GM23338 (cell line): ENCODE measurements at places on chromosomes 12 and 14.

GRCh38 chr12:66910366-66910974 is 231.6 kb upstream of the GRIP1 start:
- no peaks in the 10 kb centered on the region for H3K27me3 ChIP-seq
- no peaks in the 10 kb centered on the region for H3K4me1 ChIP-seq
- H3K36me3 ChIP-seq = no peaks in the 10 kb centered on the region

- no peaks in the 10 kb centered on the region for H3K36me3 ChIP-seq
- no peak for DNase-seq
- H3K4me1 ChIP-seq = peaks cover 36% of the 10 kb centered on the region
- H3K27me3 ChIP-seq = no peaks in the 10 kb centered on the region
Measured at GRCh38 chr12:119182701-119183493, 4.2 kb downstream of the HSPB8 start.

GRCh38 chr12:53552361-53553327 is 45.4 kb upstream of the NPFF start:
- H3K27me3 ChIP-seq = no peaks in the 10 kb centered on the region
- H3K36me3 ChIP-seq = no peaks in the 10 kb centered on the region
- no peak overlapping the region for H3K4me3 ChIP-seq
- no peaks in the 10 kb centered on the region for H3K4me1 ChIP-seq
- no peak overlapping the region for H3K27ac ChIP-seq

GRCh38 chr14:87971010-87971409 is 22.0 kb downstream of the GALC start:
- H3K4me3 ChIP-seq = no peak overlapping the region
- H3K27ac ChIP-seq = no peak overlapping the region
- no peaks in the 10 kb centered on the region for H3K27me3 ChIP-seq
- no peak for DNase-seq
- H3K36me3 ChIP-seq = no peaks in the 10 kb centered on the region
- H3K4me1 ChIP-seq = no peaks in the 10 kb centered on the region

- H3K27me3 ChIP-seq = no peaks in the 10 kb centered on the region
- no peaks in the 10 kb centered on the region for H3K36me3 ChIP-seq
- no peak for DNase-seq
- H3K27ac ChIP-seq = no peak overlapping the region; the same call in 1 of the 2 replicates
Measured at GRCh38 chr12:110548678-110549077, 34.4 kb downstream of the PPTC7 start.

GRCh38 chr14:22531451-22532344 is 57.3 kb downstream of the DAD1 start:
- H3K27ac ChIP-seq = no peak overlapping the region
- no peaks in the 10 kb centered on the region for H3K36me3 ChIP-seq
- no peaks in the 10 kb centered on the region for H3K27me3 ChIP-seq
- no peaks in the 10 kb centered on the region for H3K4me1 ChIP-seq
- H3K4me3 ChIP-seq = no peak overlapping the region

DNA sequence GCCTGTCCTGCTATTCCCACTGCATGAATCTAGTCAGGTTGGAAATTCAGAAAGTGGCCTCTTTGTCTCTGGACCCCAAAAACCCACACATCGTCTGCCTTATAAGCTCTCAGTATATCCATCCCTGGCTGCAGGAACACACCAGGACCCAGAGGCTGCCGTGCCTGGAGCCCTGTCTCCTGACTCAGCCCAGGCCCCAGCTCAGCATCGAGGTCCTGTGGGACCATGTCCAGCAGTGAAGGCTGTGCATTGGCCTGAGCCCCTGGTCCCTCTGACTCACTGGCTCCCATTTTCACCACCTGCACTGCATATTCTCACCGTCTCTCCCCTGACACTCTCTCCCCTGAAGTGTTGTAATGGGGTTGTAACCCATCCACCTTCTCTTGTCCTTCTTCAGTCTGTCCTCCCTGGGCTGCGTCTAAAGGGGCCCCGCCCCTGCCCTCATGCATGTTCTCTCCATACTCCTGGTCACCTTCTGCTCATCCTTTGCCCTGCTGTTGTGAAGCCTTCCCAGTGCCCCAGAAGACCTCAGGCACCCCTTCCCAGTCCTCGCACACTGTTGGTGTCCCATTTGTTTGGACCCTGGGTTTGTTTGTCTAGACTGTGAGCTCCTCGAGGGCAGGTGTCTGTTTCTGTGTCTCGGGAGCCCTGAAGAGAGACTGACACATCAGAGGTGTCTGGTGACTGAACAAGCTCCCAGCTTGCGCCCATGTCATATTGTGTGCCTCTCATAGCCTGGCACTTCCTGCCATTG is 43.8 kb downstream of the EVL start:
- DNase-seq = no peak
- H3K4me1 ChIP-seq = peaks cover 4% of the 10 kb centered on the region; the same call in 1 of the 2 replicates
- no peaks in the 10 kb centered on the region for H3K27me3 ChIP-seq
- no peak overlapping the region for H3K27ac ChIP-seq

- H3K4me1 ChIP-seq = no peaks in the 10 kb centered on the region
- no peak overlapping the region for H3K4me3 ChIP-seq
- no peaks in the 10 kb centered on the region for H3K27me3 ChIP-seq
- no peaks in the 10 kb centered on the region for H3K36me3 ChIP-seq
- DNase-seq = no peak
Measured at GRCh38 chr14:87567618-87568295, 425.2 kb downstream of the GALC start.

DNA sequence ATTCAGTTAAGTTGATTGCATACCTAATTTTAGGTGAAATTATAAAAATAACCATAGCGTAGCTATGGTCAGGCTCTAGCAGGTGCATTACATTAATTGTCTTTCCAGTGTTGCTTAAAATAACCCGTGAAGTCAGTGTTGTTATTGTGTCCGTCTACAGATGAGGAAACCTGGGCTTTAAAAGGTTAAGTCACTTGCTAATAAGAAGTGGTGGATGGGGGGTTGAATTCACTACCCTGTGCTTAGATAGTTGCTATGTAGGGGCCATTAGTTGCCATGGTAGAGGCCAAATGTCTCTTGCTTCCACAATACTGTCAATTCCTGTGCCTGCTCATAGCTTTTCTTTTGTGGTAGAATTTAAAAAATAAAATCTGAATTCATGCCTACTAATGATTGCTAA is 174.8 kb downstream of the PELI2 start:
- no peaks in the 10 kb centered on the region for H3K4me1 ChIP-seq
- no peaks in the 10 kb centered on the region for H3K36me3 ChIP-seq
- H3K27ac ChIP-seq = no peak overlapping the region
- H3K27me3 ChIP-seq = no peaks in the 10 kb centered on the region
- no peak overlapping the region for H3K4me3 ChIP-seq

- DNase-seq = no peak
- peaks cover 29% of the 10 kb centered on the region for H3K4me1 ChIP-seq
- H3K36me3 ChIP-seq = no peaks in the 10 kb centered on the region
Measured at GRCh38 chr14:99548871-99549515, 55.0 kb downstream of the CCDC85C start.

- H3K27me3 ChIP-seq = no peaks in the 10 kb centered on the region
- no peaks in the 10 kb centered on the region for H3K4me1 ChIP-seq
- H3K4me3 ChIP-seq = no peak overlapping the region
- H3K36me3 ChIP-seq = no peaks in the 10 kb centered on the region
Measured at GRCh38 chr12:95326445-95326844, 108.8 kb downstream of the VEZT start.

GRCh38 chr12:67243260-67243659 is 25.9 kb upstream of the CAND1 start:
- H3K27ac ChIP-seq = no peak overlapping the region
- no peaks in the 10 kb centered on the region for H3K36me3 ChIP-seq
- no peak for DNase-seq
- no peaks in the 10 kb centered on the region for H3K27me3 ChIP-seq

GRCh38 chr14:79293482-79294177 is 917.7 kb downstream of the DIO2 start:
- H3K4me3 ChIP-seq = no peak overlapping the region
- peaks cover 4% of the 10 kb centered on the region; the same call in 1 of the 2 replicates for H3K36me3 ChIP-seq
- no peak for DNase-seq

DNA sequence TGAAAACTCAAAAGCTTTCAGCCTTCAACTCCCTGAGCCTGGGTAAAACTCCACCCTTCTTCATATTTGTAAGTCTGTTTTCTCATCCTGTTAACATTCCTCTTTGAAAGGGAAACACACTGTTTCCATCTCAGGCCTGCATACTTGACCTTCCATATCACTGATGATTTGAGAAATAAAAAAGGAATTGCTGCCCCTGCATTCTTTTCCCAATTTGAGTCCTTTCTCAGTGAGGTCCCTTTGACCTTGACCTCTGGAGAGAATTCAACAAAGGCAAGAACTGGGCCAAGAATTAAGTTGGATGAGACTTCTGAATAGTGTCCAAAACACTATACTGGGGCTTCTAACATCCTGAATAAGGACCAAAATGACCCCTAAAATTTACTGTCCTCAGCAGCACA is 108.0 kb downstream of the AEBP2 start:
- 0 out of 2 replicates have a peak, but pooled peaks cover 8% of the 10 kb centered on the region for H3K4me1 ChIP-seq
- no peak for DNase-seq
- no peaks in the 10 kb centered on the region for H3K27me3 ChIP-seq
- no peak overlapping the region for H3K4me3 ChIP-seq
- H3K36me3 ChIP-seq = no peaks in the 10 kb centered on the region
- no peak overlapping the region for H3K27ac ChIP-seq

GRCh38 chr12:15583804-15584203 is 205.4 kb downstream of the EPS8 start:
- no peaks in the 10 kb centered on the region for H3K27me3 ChIP-seq
- no peak overlapping the region for H3K4me3 ChIP-seq

DNA sequence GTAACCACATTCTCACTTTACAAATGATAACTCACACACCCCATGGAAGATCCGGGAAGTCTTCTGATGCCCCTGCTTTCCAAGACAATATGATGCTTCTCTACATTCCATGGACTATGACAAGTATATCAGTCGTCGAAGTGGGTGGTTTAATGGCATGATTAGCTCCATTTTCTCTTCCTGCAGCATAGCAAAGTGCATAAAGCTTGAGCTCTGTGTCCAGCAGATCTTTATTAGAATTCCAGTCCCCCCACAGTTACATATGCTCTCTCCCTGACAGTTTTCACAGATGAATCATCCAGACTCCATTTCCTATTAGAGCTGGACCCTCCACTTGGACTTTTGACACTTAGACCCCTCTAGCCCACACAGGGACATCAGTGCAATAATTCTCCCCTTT is 174.9 kb downstream of the BCAT1 start:
- no peaks in the 10 kb centered on the region for H3K4me1 ChIP-seq
- H3K4me3 ChIP-seq = no peak overlapping the region
- H3K36me3 ChIP-seq = no peaks in the 10 kb centered on the region
- no peak for DNase-seq
- no peaks in the 10 kb centered on the region for H3K27me3 ChIP-seq

DNA sequence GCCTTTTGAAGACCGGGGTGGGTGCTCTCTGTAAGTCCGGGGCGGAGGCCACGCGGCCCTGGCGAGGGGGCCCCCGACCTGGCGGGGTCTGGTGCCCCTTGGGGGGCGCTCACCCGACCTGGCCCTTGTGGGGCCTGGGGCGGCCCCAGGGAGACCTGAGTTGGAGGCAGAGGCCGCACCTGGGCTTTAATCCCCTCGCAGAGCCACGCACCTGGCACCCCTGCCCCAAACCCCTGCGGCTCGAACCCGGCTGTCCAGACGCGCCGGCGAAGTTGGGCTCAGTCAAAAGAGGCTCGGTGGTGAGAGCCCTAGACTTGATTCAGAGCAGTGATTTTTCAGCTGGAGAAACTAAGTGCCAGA is 267 bp downstream of the CFAP251 start:
- H3K4me1 ChIP-seq = peaks cover 10% of the 10 kb centered on the region
- DNase-seq = peak; percentile 58
- no peaks in the 10 kb centered on the region for H3K36me3 ChIP-seq

GRCh38 chr12:122584177-122584863 is 57.3 kb downstream of the KNTC1 start:
- H3K27ac ChIP-seq = no peak overlapping the region
- H3K27me3 ChIP-seq = no peaks in the 10 kb centered on the region
- no peak overlapping the region for H3K4me3 ChIP-seq
- DNase-seq = no peak

- H3K4me3 ChIP-seq = no peak overlapping the region
- no peaks in the 10 kb centered on the region for H3K4me1 ChIP-seq
- H3K27me3 ChIP-seq = no peaks in the 10 kb centered on the region
- H3K36me3 ChIP-seq = no peaks in the 10 kb centered on the region
- no peak for DNase-seq
Measured at GRCh38 chr12:50882563-50882962, 39.8 kb downstream of the TMPRSS12 start.

GRCh38 chr12:57248934-57249742 is 1.8 kb downstream of the STAC3 start:
- DNase-seq = peak; percentile 34
- H3K27me3 ChIP-seq = peaks cover 10% of the 10 kb centered on the region

DNA sequence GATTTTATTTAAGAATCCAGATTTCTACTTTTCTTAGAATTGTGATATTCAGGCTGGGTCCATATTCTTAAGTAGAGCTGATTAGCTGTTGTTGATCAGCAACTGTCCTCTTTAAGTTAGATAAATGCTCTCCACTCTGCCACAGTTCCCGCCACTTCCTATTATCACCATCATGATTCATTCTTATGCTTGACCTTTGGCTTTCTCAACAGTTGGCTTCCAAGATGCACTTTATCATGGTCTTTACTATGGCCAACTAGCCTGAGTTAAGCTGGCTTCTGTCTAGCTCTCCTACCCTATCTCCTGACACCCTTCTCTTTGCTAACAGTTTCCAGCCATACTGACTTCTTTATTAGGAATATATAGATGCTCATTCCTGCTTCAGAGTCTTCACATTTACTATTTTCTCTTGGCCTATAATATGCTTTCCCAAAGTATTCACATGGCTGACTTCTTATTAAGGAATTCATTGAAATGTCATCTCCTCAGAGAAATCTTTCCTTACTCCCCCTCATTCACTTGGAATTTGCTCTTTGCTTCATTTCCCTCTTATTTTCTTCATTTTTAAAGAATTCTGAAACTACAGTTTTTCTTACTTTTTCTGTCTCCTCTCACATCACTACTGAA is 149.0 kb upstream of the IGF1 start:
- H3K36me3 ChIP-seq = no peaks in the 10 kb centered on the region
- no peak overlapping the region for H3K4me3 ChIP-seq
- DNase-seq = no peak
- no peaks in the 10 kb centered on the region for H3K4me1 ChIP-seq
- no peak overlapping the region for H3K27ac ChIP-seq
